ENCODE measurements at places on chromosomes 12 and 14.

GRCh38 chr12:26198742-26199141, 3.4 kb downstream of the SSPN start:
- H3K4me1 ChIP-seq, result no peaks in the 10 kb centered on the region
- no peak overlapping the region for H3K27ac ChIP-seq
- peaks cover 6% of the 10 kb centered on the region for H3K27me3 ChIP-seq
- H3K4me3 ChIP-seq, result no peak overlapping the region
- H3K36me3 ChIP-seq, result no peaks in the 10 kb centered on the region

- DNase-seq, result no peak
- H3K27ac ChIP-seq, result no peak overlapping the region
- no peaks in the 10 kb centered on the region for H3K27me3 ChIP-seq
- H3K36me3 ChIP-seq, result no peaks in the 10 kb centered on the region
Measured at GRCh38 chr14:66530526-66530925, 22.6 kb downstream of the GPHN start.

DNA sequence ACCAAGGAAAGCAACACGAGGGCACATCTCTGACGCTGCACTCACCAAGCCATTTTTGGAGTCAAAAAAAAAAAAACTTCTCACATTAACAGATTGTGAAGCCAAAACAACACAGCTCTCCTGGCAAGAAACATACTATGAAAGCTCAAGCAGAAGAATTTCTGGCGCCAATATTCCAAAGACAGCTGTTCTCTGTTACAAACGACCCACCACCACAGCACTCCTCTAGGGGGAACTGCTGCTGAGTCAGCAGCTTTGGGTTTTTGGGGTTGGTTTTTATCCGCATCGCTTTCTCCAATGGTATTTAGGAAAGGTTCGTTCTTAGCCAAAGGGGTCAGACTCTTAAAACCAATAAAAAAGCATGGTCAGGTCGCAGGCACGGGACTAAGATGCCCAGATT, 379.4 kb downstream of the RPS29 start:
- no peak overlapping the region for H3K27ac ChIP-seq
- DNase-seq, result no peak
- H3K4me1 ChIP-seq, result no peaks in the 10 kb centered on the region
- H3K27me3 ChIP-seq, result no peaks in the 10 kb centered on the region

GRCh38 chr12:125633686-125634085, 568.5 kb downstream of the AACS start:
- H3K36me3 ChIP-seq, result no peaks in the 10 kb centered on the region
- H3K27me3 ChIP-seq, result no peaks in the 10 kb centered on the region
- H3K4me3 ChIP-seq, result no peak overlapping the region
- DNase-seq, result peak; percentile 60
- no peaks in the 10 kb centered on the region for H3K4me1 ChIP-seq

- H3K27me3 ChIP-seq, result no peaks in the 10 kb centered on the region
- H3K27ac ChIP-seq, result no peak overlapping the region
- DNase-seq, result no peak
- H3K4me1 ChIP-seq, result no peaks in the 10 kb centered on the region
- no peaks in the 10 kb centered on the region for H3K36me3 ChIP-seq
Measured at GRCh38 chr14:30035361-30035760, 107.7 kb upstream of the PRKD1 start.

- H3K4me1 ChIP-seq, result no peaks in the 10 kb centered on the region
- DNase-seq, result no peak
- no peak overlapping the region for H3K27ac ChIP-seq
- H3K27me3 ChIP-seq, result no peaks in the 10 kb centered on the region
- no peaks in the 10 kb centered on the region for H3K36me3 ChIP-seq
Measured at GRCh38 chr12:54475537-54475936, 2.1 kb upstream of the GTSF1 start.

DNA sequence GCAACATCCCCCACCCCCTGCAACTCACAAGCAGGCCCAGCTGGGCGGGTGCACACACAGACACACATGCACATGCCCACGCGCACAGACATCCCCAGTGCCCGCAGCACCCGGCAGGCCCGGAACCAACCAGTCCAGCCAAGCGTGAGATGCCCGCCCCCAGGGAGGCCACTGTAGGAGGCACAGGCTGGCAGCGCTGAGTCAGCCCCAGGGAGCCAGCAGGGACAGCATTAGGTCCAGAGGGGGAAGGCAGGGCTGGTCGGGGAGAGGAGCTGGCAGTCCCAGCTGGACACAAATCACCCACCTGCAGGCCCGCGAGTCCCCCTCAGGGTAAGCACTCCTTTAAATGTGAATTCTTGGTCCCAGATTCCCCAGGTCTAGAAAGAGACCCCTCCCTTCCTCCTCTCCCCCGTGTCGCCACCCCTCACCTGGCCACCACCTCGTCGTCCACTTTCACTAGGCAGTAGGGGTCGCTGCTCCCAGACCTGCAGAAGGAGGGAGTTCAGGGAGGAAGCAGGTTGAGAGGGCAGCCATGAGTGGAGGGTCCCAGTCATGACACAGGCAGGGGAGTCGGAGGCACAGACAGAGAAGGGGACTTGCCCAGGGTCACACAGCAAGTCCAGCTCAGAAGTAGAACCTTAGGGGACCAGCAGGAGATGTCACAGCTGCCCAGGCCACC, 5.0 kb downstream of the RASAL1 start:
- H3K4me1 ChIP-seq, result no peaks in the 10 kb centered on the region
- H3K27me3 ChIP-seq, result no peaks in the 10 kb centered on the region
- no peak overlapping the region for H3K27ac ChIP-seq
- no peaks in the 10 kb centered on the region for H3K36me3 ChIP-seq
- DNase-seq, result peak; percentile 81

DNA sequence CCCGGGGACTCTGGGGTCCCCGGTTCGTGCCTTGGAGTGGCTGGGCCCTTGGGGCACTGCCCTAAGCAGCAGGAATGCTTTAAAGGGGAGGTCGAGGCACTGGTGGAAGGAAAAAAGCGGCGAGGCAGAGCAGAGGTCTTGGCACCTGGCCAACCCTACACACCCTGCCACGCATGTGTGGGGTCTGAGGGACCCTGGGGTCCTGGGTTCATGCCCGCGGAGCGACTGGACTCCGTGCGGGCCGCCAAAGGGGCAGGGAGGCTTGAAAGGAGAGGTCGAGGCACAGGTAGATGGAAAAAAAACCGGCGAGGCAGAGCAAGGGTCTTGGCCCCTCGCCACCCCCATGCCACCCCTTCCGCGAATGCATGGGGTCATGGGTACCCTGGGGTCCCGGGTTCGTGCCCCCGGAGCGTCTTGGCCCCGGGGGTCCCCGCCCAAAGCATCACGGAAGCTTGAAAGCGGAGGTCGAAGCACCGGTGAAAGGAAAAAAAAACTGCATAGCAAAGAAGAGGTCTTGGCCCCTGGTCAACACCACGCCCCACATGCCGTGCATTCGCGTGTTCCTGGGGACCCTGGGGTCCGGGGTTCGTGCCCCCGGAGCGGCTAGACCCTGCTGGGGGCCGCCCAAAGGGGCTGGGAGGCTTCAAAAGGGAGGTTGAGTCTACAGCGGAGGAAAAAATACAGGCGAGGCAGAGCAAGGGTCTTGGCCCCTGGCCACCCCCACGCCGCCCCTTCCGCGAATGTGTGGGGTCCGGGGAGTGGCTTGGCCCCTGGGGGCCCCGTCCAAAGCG, 312.9 kb downstream of the ALG10 start:
- no peaks in the 10 kb centered on the region for H3K4me1 ChIP-seq
- H3K36me3 ChIP-seq, result no peaks in the 10 kb centered on the region
- no peak overlapping the region for H3K27ac ChIP-seq

GRCh38 chr12:4054630-4055029, 181.4 kb upstream of the PARP11 start:
- H3K4me3 ChIP-seq, result no peak overlapping the region
- DNase-seq, result no peak
- no peaks in the 10 kb centered on the region for H3K27me3 ChIP-seq
- H3K27ac ChIP-seq, result no peak overlapping the region
- no peaks in the 10 kb centered on the region for H3K36me3 ChIP-seq

DNA sequence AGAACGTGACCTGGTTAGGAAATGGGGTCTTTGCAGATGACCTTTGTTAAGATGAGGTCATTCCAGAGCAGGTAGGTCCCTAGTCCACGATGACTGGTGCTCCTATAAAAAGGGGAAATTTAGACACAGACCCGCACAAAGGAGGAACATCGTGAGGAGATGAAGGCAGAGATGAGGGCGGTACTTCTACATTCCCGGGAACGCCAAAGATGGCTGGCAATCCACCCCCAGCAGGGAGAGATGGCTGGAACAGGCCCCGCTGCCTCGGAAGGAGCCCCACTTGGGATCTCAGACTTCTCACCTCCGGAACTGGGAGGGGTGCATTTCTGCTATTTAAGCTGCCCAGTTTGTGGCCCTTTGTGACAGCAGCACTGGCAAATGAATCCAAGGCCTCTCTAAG, 85.0 kb downstream of the ITPK1 start:
- no peak for DNase-seq
- H3K4me3 ChIP-seq, result no peak overlapping the region
- no peaks in the 10 kb centered on the region for H3K27me3 ChIP-seq
- peaks cover 5% of the 10 kb centered on the region for H3K4me1 ChIP-seq

GRCh38 chr12:104204690-104205480, 10.7 kb upstream of the TXNRD1 start:
- no peak overlapping the region for H3K27ac ChIP-seq
- H3K4me3 ChIP-seq, result no peak overlapping the region
- H3K27me3 ChIP-seq, result no peaks in the 10 kb centered on the region
- no peaks in the 10 kb centered on the region for H3K4me1 ChIP-seq
- H3K36me3 ChIP-seq, result no peaks in the 10 kb centered on the region
- no peak for DNase-seq

DNA sequence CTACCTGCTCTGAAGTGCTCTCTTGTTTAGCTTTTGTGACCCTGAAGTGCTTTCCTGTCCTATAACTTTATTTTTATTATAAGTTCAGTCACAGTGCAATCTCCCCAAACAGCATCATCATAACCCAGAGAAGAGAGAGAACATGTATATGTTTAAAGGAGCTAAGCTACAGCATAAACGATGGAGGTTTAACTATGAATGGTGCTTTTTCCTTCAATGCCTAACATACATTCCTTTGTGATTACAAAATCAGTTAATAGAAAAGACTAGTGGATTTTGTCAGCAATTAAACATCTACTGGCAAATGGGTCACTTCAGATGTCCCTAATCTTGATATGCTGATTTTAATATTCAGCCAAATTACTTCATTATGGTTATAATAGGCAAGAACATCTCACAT, 46.4 kb downstream of the ZFYVE21 start:
- no peak overlapping the region for H3K4me3 ChIP-seq
- H3K36me3 ChIP-seq, result no peaks in the 10 kb centered on the region
- no peaks in the 10 kb centered on the region for H3K4me1 ChIP-seq

GRCh38 chr12:116434155-116435011, 124.8 kb upstream of the MAP1LC3B2 start:
- H3K4me3 ChIP-seq, result no peak overlapping the region
- no peaks in the 10 kb centered on the region for H3K36me3 ChIP-seq
- H3K27me3 ChIP-seq, result no peaks in the 10 kb centered on the region
- peak overlapping the region; percentile 11 for H3K27ac ChIP-seq
- DNase-seq, result peak; percentile 95
- peaks cover 15% of the 10 kb centered on the region for H3K4me1 ChIP-seq

GRCh38 chr12:65443038-65443437, 164.6 kb downstream of the MSRB3 start:
- H3K27ac ChIP-seq, result no peak overlapping the region
- no peaks in the 10 kb centered on the region for H3K27me3 ChIP-seq
- no peaks in the 10 kb centered on the region for H3K36me3 ChIP-seq
- no peak overlapping the region for H3K4me3 ChIP-seq
- no peaks in the 10 kb centered on the region for H3K4me1 ChIP-seq

- H3K27me3 ChIP-seq, result no peaks in the 10 kb centered on the region
- H3K4me3 ChIP-seq, result no peak overlapping the region
- no peak overlapping the region for H3K27ac ChIP-seq
- no peak for DNase-seq
Measured at GRCh38 chr12:63238892-63239291, 87.9 kb upstream of the AVPR1A start.

GRCh38 chr12:9710584-9711375, 22.1 kb downstream of the CLECL1 start:
- DNase-seq, result peak; percentile 37
- H3K36me3 ChIP-seq, result no peaks in the 10 kb centered on the region
- H3K27ac ChIP-seq, result no peak overlapping the region
- H3K4me1 ChIP-seq, result peaks cover 2% of the 10 kb centered on the region
- no peaks in the 10 kb centered on the region for H3K27me3 ChIP-seq

- no peak overlapping the region for H3K27ac ChIP-seq
- H3K4me3 ChIP-seq, result no peak overlapping the region
- H3K27me3 ChIP-seq, result no peaks in the 10 kb centered on the region
- peak; percentile 55 for DNase-seq
- no peaks in the 10 kb centered on the region for H3K36me3 ChIP-seq
- H3K4me1 ChIP-seq, result peaks cover 2% of the 10 kb centered on the region
Measured at GRCh38 chr12:59637692-59638070, 41.9 kb downstream of the SLC16A7 start.

- peak; percentile 68 for DNase-seq
- H3K27me3 ChIP-seq, result no peaks in the 10 kb centered on the region
- no peak overlapping the region for H3K4me3 ChIP-seq
- H3K36me3 ChIP-seq, result no peaks in the 10 kb centered on the region
- no peaks in the 10 kb centered on the region for H3K4me1 ChIP-seq
- no peak overlapping the region for H3K27ac ChIP-seq
Measured at GRCh38 chr14:82872494-82872893, 1338.8 kb upstream of the SEL1L start.

GRCh38 chr14:60210703-60211102, 38.3 kb upstream of the PPM1A start:
- no peak for DNase-seq
- H3K4me1 ChIP-seq, result no peaks in the 10 kb centered on the region
- H3K4me3 ChIP-seq, result no peak overlapping the region

DNA sequence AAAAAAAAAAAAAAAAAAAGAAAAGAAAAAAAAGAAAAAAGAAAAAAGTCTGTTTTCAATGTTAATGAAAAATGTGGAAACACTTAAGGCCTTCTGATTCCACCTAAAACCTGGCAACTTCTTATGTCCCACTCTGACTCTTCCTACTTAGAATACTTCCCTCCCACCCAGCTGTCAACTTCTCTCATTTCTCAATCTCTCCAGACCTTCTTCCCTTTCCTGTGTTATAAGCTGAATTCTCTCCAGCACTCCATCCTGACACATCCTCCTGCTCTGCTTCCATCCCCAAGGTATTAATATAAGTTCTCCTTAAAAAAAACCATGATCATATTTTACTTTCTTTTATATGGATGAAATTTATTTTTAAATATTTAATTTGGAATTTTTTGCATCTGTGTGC, 20.3 kb upstream of the TMTC1 start:
- no peaks in the 10 kb centered on the region for H3K36me3 ChIP-seq
- H3K4me1 ChIP-seq, result no peaks in the 10 kb centered on the region
- no peak for DNase-seq
- H3K4me3 ChIP-seq, result no peak overlapping the region

- H3K36me3 ChIP-seq, result no peaks in the 10 kb centered on the region
- no peak overlapping the region for H3K4me3 ChIP-seq
- DNase-seq, result peak; percentile 99
- no peaks in the 10 kb centered on the region for H3K27me3 ChIP-seq
Measured at GRCh38 chr12:18752280-18752920, 14.5 kb downstream of the CAPZA3 start.

- DNase-seq, result no peak
- H3K4me3 ChIP-seq, result peak overlapping the region; percentile 68
- H3K27me3 ChIP-seq, result no peaks in the 10 kb centered on the region
- H3K27ac ChIP-seq, result peak overlapping the region; percentile 46
- no peaks in the 10 kb centered on the region for H3K36me3 ChIP-seq
Measured at GRCh38 chr14:34983148-34983760, 462 bp downstream of the SRP54 start.

- no peaks in the 10 kb centered on the region for H3K4me1 ChIP-seq
- no peaks in the 10 kb centered on the region for H3K36me3 ChIP-seq
- no peak overlapping the region for H3K27ac ChIP-seq
- H3K4me3 ChIP-seq, result no peak overlapping the region
Measured at GRCh38 chr14:27061299-27061698, 463.5 kb upstream of the NOVA1 start.
